ENCODE measurements at places on chromosomes 2 and 18.
A peak's percentile ranks its signal among the peaks of the same experiment; 100 is the strongest.

GRCh38 chr2:100018341-100019193 is 123.8 kb downstream of the AFF3 start:
- DNase-seq = no peak

DNA sequence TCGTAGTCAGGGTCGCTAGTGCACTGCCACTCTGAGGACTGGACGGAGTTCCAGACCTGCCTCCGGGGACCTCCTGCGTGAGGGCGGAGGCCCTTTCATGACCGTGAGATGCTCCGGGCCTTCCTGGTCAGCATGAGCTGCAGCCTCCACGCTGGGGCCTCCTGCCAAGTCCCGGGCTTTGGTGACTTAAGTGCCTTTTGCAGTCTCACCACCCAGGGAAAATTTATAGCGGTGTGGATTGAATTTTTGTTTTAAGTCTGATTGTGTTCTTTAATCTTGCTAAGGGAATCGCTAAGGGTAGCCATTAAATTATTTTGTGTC is 33.6 kb downstream of the CHRNA1 start:
- no peak for DNase-seq

- no peak for DNase-seq
Measured at GRCh38 chr2:66553370-66553769, 118.4 kb downstream of the MEIS1 start.

DNA sequence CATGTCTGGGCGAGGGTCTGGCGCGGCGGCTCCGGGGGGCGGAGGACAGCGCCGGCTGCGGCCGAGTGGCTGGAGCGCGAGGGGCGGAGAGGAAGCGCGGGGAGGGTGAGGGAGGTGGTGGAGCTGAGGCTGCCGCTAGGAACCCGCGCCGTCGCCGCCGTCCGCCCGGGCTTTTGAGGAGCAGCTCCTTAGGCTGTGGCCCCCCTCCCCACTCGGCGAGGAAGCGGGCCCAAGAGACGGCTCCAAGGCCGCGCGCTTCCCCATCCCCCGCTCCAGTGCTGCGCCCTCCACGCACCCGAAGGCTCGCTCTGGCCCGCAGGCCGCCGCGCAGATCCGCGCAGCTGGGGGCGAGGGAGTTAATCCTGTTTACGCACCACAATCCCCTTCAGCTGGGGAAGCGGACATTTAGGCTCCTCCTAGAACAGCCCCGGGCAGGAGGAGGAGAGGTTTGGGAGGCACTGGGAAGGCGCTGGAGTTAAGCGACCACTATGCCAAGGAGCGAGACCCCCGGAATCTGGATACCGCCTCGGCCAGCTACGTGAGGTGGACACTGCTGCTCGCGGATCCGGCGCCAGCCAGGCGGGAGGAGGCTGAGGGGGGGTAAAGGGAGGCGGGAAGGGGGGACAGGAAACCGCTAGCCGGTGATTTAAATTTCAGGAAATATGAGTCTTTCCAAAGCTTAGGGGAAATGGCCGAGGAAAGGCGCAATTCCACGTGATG is at the start of gene CNRIP1:
CNRIP1 (minus strand) TSS at position 552 of the 720 bp plus-strand sequence; CDS start at position 3, 549 bp downstream.
- DNase-seq = peak; percentile 79

DNA sequence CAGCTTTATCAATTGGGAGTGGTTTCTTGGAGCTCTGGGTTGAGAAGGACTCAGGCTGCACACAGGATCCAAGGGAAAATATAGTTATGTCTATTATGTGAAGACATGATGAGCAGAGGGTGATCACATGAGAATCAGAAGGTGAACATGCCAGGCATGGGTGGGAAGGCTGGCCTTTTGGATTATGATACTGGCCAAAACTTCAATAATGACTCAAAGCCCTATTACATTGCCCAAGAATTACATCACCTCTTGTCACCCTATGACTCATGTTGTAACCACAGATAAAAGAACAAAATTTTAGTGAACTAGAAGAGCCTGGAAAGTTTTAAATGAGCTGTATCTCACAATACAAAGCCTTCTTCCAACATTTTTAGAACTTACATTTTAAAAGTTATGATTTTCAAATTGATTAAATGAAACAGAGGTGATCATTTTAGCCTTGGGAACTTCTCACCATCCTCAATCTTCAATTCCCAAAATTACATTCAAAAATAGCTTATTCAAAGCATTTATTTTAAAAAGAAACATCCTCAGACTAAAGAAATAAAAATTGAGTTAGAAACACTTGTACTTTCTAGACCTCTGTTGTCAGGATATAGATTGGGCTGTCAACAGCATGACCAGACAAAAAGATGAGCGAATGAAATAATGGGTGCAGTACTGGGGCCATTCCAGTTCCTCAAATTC is 428.3 kb downstream of the MBD2 start:
- no peak for DNase-seq

DNA sequence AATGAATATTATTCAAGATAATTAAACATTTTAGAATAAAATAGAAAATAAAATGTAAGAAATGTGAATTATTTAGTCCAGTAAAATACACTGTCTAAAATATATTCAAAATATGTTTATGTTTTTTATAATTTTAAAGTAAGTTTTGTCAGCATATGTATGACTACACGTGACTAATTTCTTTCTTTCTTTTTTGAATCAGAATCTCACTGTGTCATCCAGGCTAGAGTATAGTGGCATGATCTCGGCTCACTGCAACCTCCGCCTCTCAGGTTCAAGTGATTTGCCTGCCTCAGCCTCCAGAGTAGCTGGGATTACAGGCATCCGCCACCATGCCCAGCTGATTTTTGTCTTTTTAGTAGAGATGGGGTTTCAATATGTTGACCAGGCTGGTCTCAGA is 19.1 kb upstream of the INO80D start:
- no peak for DNase-seq

GRCh38 chr2:122166820-122167219 is 411.4 kb downstream of the TSN start:
- DNase-seq = no peak

GRCh38 chr18:31576670-31577069 is 15.0 kb upstream of the TTR start:
- no peak for DNase-seq

DNA sequence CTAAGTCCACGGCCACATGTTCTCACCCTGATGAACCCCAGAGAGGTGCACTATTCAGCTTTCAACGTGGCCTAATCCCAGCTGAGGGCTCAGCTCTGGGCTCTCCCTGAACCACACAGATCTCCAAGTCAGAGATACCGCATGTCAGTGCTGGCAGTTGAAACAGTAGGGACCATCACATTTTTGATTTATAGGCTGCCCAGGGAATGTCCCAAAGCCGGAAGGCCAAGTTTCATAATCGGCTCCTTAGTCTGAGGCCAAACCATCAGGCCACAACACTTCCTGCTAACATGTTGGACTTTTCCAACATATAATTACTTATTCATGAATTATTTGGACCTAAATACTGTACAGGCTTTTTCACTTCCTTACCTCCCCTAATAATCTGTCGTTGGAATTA is 91.9 kb upstream of the KLHL29 start:
- no peak for DNase-seq

DNA sequence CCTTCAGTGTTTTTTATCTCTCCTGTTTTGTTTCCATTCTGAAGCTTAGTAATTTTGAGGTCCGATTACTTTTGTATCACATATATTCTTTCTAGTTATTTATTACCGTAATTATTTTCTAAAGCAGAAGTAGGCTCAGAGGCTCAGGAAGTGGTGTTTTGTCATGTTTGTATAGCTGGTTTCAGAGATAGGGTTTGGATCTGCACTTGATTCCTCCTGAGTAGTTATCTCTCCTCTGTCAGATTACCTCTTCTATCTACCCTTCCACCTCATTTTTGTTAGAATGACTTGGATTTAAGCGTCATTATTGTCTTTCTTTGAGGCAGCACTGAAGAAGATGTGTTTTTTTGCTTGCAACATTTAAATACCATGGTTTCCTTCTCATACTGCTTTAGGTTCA is 95.4 kb downstream of the MTA3 start:
- no peak for DNase-seq

DNA sequence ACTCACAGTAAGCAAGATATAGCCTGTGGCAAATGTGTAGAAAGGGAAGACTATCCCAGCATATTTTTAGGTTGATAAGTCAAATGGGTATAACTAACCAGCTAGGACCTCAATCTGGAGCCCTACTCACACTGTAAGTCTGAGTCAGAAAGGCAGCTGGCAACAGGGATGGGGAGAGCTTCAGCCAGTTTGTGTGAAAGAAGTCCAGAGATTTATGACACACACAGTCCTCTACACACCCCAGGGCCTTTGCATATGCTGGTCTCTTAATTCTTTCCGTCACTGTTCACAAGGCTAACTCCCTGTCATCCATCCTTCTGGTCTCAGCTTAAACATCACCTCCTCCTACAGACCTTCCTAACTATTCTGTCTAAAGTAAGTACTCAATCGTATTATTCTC is 5.9 kb upstream of the TCF4 start:
- no peak for DNase-seq

DNA sequence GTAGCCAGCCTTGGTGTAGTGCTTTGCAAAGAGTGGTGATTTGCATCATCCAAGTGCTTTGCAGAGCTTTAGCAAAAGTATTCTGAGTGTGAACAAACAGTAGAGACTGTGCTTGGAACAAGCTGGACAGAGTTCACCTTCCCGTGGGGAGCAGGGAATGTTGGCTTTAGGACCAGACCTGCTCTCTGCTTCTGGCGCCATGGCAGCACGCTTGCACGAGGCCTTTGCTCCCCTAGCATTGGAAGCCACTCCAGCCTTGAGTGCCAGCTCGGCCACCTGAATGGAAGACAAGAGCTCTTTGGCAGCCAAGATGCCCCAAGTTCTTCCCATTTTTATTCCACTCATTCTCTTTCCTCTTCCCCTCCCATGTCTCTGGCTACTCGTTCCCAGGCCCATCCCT is 250.8 kb upstream of the OSR1 start:
- DNase-seq = no peak

DNA sequence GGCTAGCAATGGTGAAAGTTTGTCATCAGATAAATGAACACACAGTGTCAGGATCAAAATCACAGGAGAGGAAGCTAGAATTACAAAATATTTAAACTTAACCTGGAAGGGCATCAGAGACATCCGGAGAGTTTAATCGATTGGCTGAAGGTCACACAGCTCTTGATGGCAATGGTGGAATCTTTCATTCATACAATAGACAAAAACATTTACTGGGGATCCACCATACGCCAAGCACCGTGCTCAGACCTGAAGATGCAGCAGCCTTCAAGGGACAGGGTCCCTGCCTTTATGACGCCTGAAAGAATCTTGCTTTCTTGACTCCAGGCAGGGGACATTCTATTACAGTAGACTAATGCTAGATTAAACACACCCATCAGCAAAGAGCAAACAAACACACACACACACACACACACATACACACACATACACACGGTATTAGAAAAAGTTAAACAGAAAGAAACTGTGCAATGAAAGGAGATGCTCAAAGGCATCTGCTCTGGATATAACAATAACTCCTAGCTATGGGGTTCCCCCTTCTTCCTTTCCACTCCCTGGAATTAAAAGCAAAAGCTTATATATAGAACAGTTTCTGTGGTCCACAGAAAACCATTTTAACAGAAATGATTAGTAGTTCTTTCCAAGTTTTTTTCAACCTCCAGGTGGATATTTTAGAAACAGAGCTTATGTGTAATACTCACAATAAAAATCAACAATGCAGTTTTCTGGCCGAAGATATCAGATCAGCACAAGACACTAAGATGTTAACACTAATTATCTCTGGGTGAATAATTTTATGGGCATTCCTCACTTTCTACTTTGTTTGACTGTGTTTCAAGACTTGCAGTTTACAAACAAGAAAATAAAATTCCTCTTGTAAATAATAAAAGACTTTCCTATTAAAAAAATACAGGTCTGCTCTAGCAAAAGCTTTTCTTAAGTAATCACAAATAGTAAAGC is 151.7 kb downstream of the ANKRD44 start:
- DNase-seq = no peak

- no peak for DNase-seq
Measured at GRCh38 chr2:10179422-10179821, 56.9 kb downstream of the RRM2 start.

DNA sequence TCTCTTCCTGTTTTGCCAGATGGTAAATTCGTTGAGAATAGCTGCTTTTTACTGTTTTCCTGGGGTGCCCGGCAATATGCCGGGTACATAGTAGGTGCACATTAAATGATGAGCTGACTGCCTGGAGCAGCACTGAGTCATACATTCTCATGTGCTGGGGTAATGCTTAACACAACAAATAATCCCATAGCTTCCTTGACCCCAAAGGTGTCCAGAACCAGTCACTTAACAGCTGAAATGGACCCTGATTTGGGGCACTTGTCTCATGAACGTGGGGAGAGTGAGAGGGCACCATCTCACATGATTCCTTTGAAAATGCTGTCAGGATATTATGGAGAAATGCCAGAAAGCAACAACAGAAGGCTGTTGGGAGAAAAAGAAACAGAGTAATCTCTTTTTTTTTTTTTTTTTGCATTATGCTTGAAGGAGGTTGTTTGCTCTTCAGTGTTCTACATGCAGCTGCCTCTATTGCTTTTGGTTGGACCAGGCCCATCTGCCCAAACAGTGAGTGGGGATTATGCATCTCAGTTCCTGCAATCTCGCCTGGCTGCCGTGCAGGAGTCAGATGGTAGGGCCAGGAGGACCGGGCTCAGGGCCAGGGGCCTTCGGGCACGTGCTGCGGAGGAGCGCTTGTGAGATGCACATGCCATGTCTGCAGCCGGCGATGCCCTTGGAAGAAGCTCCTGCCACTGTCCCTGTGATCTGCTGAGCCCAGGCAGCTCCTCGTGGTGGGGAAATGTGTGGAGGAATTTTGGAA is 162.1 kb downstream of the SH3RF3 start:
- no peak for DNase-seq

DNA sequence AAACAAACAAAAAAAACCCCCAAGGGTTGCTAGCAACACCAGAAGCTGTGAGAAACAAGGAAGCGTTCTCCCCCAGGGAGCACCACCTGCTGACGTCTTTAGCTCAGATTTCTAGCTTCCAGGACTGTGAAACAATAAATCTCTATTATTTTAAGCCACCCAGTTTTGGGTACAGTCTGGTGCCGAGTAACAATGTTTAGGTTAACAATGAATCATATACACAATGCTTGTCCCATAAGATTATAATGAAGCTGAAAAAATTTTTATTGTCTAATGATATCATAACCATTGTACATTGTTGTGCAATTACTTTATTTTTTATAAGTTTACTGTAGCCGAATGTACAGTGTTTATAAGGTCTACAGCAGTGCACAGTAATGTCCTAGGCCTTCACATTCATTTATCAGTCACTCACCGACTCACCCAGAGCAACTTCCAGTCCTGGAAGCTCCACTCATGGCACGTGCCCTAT is 72.1 kb upstream of the CAB39 start:
- no peak for DNase-seq

- DNase-seq = peak; percentile 14
Measured at GRCh38 chr2:72973566-72974435, 56.5 kb downstream of the EMX1 start.

DNA sequence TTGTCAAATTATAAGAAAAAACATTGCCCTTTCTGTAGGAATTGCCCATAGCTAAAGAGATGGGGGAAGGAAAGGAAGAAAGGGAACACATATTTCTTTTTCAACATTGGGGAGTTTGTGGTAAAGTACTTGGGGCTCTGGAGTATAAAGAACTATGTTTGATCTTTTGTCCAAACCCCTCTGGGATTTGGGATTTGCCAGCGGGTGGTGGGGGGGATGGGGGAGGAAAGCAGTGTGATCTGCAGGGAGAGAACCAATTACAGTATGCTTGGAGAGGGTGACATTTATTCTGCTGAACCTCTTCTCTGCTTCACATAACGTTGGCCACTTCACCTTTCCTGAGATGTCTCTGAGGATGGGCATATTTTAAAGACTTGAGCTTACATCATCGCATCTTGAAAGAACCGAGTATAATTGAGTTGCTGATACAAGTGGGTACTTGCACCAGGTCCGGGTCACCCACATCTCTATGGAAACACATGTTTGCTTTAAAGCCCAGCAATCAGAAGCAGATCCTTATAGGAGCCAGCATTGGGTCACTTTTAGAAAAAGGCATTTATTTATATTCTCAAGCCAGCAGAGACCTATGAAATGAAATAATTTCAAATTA is 73.1 kb downstream of the SPATS2L start:
- no peak for DNase-seq
